ENCODE measurements at places on chromosomes 5 and 9. TPM values are rescaled to one million over a fixed set of nuclear protein-coding genes. Genes with fewer than 3 reads are reported as not detected.
A peak's percentile ranks its signal among the peaks of the same experiment; 100 is the strongest.

GRCh38 chr5:168147568-168148360 lies 143.7 kb upstream of the WWC1 start:
- DNase-seq: no peak

DNA sequence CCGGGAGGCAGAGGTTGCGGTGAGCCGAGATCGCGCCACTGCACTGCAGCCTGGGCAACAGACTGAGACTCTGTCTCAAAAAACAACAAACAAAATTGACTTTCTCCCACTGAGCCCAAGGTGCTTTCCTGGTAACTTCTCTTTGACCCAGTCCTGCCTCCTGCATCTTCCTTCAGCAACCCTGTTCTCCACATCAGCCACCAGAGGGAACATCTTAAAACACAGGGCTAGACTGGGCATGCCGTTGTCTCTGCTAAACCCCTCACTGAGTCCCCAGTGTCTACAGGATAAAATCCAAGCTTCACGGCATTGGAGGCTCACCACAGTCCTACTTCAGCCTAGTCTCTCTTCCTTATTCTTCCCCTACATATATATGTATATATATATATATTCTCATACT lies 39.8 kb upstream of the KCNMB1 start:
- no peak for DNase-seq

P4HA2 gene
- polyA plus RNA-seq: 48.8 TPM

DNA sequence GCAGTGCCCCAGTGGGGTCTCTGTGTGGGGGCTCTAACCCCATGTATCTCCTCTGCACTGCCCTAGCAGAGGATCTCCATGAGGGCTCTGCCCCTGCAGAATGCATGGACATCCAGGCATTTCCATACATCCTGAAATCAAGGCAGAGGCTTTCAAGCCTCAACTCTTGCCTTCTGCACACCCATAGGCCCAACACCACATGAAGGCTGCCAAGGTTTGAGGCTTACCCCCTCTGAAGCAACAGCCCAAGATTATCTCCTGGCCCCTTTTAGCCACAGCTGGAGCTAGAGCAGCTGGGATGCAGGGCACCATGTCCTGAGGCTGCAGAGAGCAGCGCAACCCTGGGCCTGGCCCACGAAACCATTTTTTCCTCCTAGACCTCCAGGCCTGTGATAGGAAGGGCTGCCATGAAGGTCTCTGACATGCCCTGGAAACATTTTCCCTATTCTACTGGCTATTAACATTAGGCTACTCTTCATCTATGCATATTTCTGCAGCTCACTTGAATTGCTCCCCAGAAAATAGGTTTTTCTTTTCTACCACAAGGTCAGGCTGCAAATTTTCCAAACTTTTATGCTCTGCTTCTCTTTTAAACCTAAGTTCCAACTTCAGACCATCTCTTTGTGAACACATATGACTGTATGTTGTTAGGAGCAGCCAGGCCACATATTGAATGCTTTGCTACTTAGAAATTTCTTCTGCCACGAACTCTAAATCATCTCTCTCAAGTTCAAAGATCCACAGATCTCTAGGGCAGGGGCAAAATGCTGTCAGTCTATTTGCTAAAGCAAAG lies 18.4 kb downstream of the NR3C1 start:
- no peak for DNase-seq

FOXD4L5 gene
- polyA plus RNA-seq: 0.27 TPM

GRCh38 chr5:31783086-31783645 lies 144.2 kb downstream of the PDZD2 start:
- no peak for DNase-seq

DNA sequence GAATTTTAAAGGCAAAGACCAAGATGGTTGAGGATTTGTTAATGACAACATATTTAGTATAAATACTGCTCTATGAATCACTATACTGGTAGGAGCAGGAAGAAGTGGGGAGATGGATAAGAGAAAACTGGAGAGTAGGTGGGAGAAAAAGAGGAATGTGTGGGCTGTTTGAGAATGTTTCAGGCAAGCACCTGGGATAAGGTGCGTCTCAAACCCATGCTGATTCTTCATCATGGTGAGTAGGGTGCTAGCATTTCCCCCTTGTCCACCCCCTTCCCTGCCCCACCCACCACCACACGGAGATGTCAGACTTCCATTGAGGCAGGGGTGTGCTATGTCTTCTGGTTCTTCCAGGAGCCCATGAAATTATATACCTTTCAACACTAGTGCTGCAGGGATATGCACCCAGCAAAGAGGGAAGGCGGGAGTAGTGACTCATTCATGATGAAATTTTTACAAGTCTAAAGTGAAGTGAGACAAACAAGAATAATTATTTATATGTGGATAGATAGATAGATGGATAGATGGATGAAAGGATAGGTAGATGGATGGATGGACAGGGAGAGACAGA lies 54.3 kb downstream of the MTX3 start:
- DNase-seq: no peak

DNA sequence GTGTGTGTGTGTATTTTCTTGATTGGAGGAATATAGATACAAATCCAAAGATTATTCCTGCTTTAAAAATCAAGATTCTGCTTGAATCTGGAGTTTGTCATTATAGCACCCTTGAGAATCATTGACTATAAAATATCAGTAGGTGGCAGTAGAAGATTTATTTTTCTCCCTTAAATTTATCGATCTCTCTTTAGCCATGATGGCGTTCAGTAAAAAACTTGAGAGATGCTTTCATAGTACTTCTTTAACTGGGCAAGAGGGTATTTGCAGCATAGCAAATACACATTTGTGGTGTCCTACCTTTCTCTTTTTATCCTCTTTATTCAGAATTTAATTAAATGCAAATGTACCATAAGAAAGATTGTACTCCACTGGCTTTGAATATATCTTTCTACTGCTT lies 307.7 kb downstream of the ADGRV1 start:
- no peak for DNase-seq

DNA sequence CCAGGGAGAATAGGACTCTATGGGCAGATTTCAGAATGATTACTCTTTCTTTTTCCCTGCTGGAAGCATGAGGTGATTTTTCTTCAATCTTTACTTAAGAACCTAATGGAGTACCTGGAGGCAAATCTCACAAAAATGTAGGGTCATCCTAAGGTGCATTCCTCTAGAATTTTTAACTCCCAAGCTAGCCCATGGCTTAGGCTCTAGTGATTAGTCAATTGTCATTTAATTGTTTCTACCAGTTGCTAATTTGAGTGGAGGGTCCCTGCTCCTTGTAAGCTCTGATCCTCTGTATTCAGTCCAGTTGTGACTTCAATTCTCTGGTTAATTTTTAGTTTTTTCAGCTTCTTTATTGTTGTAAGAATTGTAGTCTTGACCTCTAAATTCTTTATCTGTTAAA lies 467.0 kb downstream of the HTR1A start:
- no peak for DNase-seq

KIF24 gene
- polyA plus RNA-seq: 9.2 TPM

DNA sequence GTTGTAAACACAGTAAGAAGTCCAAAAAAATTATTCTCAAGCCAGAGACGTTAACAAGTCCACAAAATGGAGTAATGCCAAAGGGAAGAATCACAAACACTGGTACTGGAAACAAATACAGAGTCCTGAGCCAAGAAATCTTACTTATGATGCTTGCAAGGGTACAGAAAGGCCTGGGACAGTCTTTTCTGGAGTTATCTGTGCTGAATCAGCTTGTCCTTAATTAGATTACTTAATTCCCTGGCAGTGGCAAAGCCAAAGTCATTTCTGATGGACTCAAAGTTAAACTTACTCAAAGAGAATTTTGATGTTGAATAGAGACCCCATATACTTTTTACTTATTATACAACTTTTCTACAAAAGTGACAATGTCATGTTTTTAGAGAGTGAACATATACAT lies 610.5 kb upstream of the ITGA1 start:
- no peak for DNase-seq

DNA sequence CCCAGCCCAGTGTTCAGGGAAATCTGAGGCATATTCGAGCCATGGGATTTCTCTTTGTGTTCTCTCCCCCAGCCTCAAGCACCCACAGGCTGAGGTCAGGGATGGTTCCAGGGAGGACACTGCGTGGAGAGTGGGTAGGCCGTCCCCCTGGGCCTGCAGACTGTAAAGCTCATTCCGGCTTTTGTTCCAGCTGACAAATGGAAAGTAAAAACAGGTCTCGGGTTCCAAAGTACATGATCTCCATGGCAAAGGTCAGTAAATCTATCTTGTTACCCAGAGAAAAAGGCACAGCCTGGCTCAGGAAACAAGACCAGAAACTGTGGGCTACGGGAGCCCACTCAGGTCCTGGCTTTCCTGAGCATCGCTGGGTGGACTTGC lies 116.2 kb downstream of the ROR2 start:
- no peak for DNase-seq

- DNase-seq: peak; percentile 41
Measured at GRCh38 chr9:21576331-21577189, 94.4 kb upstream of the IFNE start.

- no peak for DNase-seq
Measured at GRCh38 chr5:101543780-101544179, 640.7 kb upstream of the ST8SIA4 start.

RASGRF2 gene
- 2.3 TPM for polyA plus RNA-seq

CREB3 gene
- polyA plus RNA-seq: 37.8 TPM

SOHLH1 gene
- polyA plus RNA-seq: not detected

GRCh38 chr5:144329681-144330080 lies 159.0 kb downstream of the KCTD16 start:
- DNase-seq: no peak

GRCh38 chr5:10501554-10502075 lies 59.9 kb downstream of the ROPN1L start:
- no peak for DNase-seq

DNA sequence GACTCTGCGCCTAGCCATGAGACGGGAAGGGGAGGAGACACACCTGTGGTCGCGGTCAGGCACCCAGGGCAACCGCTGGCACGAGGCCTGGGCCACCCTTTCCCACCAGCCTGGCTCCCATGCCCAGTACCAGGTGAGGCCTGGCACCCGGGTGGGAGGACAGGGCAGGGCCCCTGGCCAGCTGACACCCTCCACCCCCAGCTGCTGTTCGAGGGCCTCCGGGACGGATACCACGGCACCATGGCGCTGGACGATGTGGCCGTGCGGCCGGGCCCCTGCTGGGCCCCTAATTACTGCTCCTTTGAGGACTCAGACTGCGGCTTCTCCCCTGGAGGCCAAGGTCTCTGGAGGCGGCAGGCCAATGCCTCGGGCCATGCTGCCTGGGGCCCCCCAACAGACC lies 5.0 kb downstream of the MAMDC4 start:
- DNase-seq: no peak

PCDHB5 gene
- 7.5 TPM for polyA plus RNA-seq

SERF1A gene
- 15.2 TPM for polyA plus RNA-seq

- DNase-seq: no peak
Measured at GRCh38 chr5:111859533-111860270, 102.7 kb upstream of the NREP start.

PCDHA1 gene
- polyA plus RNA-seq: not detected

Data from left kidney (tissue), 8 donors.